ENCODE measurements at places on chromosomes 13 and 19. TPM values are rescaled to one million over a fixed set of nuclear protein-coding genes. Genes with fewer than 3 reads are reported as not detected.

The LSM4 gene
- 367 TPM for total RNA-seq

The ZSCAN4 gene
- not detected for total RNA-seq

The PEAK3 gene
- not detected for total RNA-seq

The COG3 gene
- total RNA-seq, result 23.1 TPM

The SHFL gene
- total RNA-seq, result 32.1 TPM

The BRME1 gene
- total RNA-seq, result 2.5 TPM

The ZNF100 gene
- total RNA-seq, result 2.0 TPM

The HSD11B1L gene
- 7.4 TPM for total RNA-seq

The SRRM5 gene
- 0.46 TPM for total RNA-seq

The CHST8 gene
- total RNA-seq, result not detected

The TLE2 gene
- 9.4 TPM for total RNA-seq

The PSG4 gene
- total RNA-seq, result 3.0 TPM

The PODNL1 gene
- not detected for total RNA-seq
